MM.1S (cell line): ENCODE measurements at places on chromosomes 7 and 10.

GRCh38 chr7:115332691-115333090 lies 410.8 kb downstream of the MDFIC start:
- H3K4me1 ChIP-seq, result no peaks in the 10 kb centered on the region
- no peaks in the 10 kb centered on the region for H3K27me3 ChIP-seq
- DNase-seq, result no peak
- no peak overlapping the region for H3K4me3 ChIP-seq

DNA sequence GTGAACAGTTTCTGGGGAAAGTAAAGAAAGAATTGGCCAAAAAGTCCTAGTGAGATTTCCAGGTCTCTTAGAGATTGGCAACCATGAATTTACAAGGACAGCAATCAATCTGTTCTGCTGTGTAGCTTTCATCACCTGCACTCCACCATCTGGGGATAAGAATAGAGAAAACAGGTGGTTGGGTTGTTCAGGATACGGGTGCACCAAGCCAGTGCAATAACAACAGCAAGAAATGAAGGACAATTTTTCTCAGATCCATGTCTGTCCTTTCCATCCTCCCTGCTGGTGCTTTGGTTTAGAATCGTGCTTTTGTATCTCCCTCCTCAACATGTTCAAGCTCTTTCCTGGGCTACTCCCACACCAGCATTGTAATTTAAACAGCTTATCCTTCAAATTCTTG lies 787.7 kb downstream of the GRID1 start:
- H3K36me3 ChIP-seq, result no peaks in the 10 kb centered on the region
- no peak for DNase-seq
- no peak overlapping the region for H3K4me3 ChIP-seq
- H3K4me1 ChIP-seq, result no peaks in the 10 kb centered on the region

- H3K36me3 ChIP-seq, result no peaks in the 10 kb centered on the region
- H3K27me3 ChIP-seq, result no peaks in the 10 kb centered on the region
- DNase-seq, result no peak
These were observed 254.3 kb upstream of the NPVF start for GRCh38 chr7:25482631-25483030.

DNA sequence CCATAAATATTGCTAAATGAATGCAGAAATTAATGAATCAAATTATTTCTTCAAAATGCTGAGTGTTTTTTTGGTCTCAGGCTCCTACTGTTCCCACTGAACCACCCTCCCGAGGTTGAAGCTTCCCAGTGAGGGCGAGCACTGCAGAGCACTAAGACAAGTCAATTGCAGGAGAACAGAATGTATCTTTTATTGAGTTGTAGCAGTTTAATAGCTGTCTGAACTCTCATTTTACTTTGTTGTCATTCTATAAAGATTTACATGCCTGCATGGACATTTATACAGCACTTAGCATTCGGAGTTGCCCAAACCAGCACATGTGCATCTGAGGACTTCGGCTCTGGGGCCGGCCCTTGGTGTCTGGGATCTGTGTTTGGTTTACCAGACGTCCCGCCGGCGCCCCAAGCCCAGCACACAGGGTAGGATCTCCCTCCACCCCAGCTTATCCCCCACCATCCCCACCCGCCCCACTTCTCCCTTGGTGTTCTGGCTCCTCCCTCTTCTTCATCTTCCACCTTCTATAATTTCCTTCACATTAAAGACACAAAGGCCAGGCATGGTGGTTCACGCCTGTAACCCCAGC lies 211.0 kb upstream of the SH2B2 start:
- H3K36me3 ChIP-seq, result no peaks in the 10 kb centered on the region
- H3K27ac ChIP-seq, result no peak overlapping the region
- H3K27me3 ChIP-seq, result no peaks in the 10 kb centered on the region
- no peaks in the 10 kb centered on the region for H3K4me1 ChIP-seq
- H3K4me3 ChIP-seq, result no peak overlapping the region
- no peak for DNase-seq

DNA sequence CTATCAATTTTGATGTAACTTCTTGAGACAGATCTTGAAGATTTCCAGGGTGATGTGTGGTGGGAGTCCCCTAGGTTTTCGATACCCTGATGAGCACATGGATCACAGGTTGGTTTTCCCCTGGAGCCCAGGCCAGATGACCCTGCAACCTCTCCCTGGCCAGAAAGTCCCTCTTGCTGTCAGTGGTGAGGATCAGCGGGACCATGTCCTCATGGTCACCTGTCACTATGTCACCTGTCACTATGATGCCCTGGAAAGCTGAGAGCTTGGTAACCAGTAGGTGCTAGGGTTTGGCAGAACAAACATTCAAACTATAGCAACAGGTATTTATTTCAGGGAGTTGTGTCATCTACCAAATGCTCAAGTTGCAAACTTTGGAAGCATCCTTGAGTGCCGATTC lies 197.9 kb downstream of the ARHGAP12 start:
- no peak overlapping the region for H3K4me3 ChIP-seq
- H3K27ac ChIP-seq, result no peak overlapping the region
- no peaks in the 10 kb centered on the region for H3K27me3 ChIP-seq
- no peaks in the 10 kb centered on the region for H3K36me3 ChIP-seq
- DNase-seq, result no peak

GRCh38 chr10:132578287-132578951 lies 40.8 kb downstream of the INPP5A start:
- no peak overlapping the region for H3K4me3 ChIP-seq
- H3K27me3 ChIP-seq, result no peaks in the 10 kb centered on the region
- no peaks in the 10 kb centered on the region for H3K4me1 ChIP-seq
- no peaks in the 10 kb centered on the region for H3K36me3 ChIP-seq

DNA sequence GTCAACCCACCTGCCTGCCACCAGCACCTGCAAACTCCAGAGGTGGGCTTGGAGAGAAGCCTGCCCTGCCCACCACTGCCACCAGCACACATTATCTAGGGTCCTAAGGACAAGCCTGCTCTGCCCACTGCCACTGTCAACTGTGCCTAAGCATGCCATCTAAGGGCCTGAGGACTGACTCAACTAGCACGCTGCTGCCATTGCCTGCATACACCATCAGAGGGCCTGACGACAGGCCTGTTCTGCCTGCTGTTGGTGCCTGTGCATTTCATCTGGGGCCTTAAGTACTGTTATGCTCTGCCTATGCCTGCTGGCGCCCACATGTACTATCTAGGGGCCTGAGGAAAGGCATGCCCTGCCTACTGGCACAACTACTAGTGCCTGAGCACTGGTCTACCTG lies 27.0 kb upstream of the LRRD1 start:
- no peak overlapping the region for H3K4me3 ChIP-seq
- H3K27me3 ChIP-seq, result no peaks in the 10 kb centered on the region
- no peak for DNase-seq

- no peaks in the 10 kb centered on the region for H3K27me3 ChIP-seq
- peaks cover 11% of the 10 kb centered on the region; the same call in 1 of the 2 replicates for H3K4me1 ChIP-seq
- H3K27ac ChIP-seq, result peak overlapping the region; percentile 49; the same call in 1 of the 2 replicates
- H3K36me3 ChIP-seq, result no peaks in the 10 kb centered on the region
These were observed 639.2 kb upstream of the POT1 start for GRCh38 chr7:125568799-125569198.
